ENCODE measurements at places on chromosomes 5 and 9.

DNA sequence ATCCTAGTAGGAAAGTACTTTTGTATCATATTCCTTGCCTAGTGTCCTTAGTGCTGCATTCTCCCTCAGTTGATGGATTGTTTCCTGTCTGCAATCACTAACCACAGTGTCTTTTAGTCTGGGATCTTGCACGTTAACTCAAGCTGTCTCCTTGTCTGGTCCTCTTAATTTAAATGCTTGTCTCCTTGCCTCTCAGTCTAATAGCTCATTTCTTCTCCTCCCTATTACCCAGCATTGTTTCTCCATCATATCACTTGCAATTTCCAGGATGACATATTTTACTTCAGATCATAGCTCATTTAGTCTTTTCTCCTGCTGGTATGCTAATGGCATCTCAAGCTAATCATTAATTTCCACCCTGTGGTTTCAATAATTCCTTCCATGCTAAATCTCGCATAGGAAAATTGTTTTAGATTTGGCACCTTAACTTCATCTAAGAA is 2052.0 kb upstream of the C9orf72 start:
- DNase-seq: peak; percentile 90

GRCh38 chr5:124692324-124692723 is 54.1 kb downstream of the ZNF608 start:
- peak; percentile 91 for DNase-seq

DNA sequence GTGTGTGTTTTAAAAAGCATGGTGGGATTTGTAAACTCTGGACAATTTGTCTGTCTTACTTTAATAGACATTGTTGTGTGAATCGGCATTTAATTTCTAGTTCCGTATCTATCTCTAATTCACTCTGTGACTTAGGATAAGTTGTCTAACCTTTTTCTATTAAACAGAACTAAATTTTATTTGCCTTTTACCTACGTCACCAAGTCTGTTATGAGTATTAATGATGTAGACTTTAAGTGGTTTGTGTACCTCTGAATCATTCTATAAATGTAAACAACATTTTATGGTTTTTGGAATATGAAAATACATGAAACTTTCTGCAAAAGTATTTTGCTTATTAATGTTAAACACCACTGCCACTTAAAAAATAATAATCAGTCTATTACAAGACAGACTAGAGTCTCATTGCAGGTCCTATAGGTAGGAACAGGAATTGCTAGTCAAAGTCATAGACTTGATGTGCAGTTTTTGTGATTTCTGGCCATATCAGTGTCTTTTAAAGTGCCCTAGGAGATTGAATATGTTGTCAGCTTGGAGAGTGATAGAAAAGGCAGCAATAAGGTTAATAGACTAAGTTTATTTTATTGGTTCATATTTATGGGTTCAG is 5.6 kb downstream of the RBM27 start:
- no peak for DNase-seq

DNA sequence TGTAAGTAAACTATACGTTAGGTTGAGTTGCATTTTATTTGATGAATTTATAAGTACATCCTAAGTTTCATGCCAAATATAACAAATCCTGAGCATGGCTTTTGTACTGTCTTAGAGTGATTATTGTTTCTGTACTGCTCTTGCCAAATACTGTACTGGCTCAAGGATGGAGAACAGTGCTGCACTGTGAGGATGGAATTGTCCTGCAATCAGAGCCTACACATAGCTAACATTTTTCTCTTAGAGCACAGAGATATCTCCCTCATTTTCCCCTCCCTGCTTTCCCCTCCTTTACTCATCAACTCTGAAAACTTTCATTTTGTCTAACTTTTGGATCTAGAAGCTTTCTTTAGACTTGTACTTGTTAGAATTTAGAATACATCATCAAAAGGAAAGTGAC is 28.3 kb downstream of the LRRC70 start:
- DNase-seq: no peak

DNA sequence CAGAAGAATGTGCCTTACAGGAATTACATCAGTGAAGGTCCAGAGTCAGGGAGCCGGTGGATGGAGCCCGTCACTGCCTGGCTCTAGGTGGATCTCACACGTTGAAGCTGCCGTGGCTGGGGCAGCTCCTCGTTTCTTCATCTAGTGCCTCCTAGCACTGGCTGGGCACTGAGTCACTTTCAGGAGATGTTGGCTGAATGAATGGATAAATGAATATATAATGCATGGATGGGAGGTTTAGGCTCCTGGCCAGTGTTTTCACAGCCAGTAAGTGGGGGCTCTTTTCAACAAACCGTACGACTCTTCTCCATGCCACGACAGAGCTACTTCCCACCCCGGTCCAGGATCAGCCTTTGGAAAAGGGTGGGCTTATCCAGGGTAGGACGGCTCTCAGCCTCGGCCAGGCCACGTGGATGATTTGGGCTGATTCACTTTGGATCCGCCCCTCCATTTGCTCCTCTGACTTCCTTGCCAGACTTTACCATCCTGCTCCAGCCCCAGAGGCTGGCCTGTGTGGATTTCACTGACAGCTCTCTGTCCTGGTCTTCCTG is 1.3 kb upstream of the SH3PXD2B start:
- peak; percentile 81 for DNase-seq

Measured in fibroblast of skin of right biceps (primary cell).